Anterior cingulate cortex (tissue), 58 donors: ENCODE measurements at places on chromosomes 1 and 21.

GRCh38 chr1:37175666-37176215, 141.4 kb upstream of the GRIK3 start:
- no peak for DNase-seq

- DNase-seq = no peak
Observed at GRCh38 chr1:8537991-8538390, 220.1 kb downstream of the SLC45A1 start.

GRCh38 chr1:178599087-178599486, 86.2 kb downstream of the TEX35 start:
- no peak for DNase-seq

DNA sequence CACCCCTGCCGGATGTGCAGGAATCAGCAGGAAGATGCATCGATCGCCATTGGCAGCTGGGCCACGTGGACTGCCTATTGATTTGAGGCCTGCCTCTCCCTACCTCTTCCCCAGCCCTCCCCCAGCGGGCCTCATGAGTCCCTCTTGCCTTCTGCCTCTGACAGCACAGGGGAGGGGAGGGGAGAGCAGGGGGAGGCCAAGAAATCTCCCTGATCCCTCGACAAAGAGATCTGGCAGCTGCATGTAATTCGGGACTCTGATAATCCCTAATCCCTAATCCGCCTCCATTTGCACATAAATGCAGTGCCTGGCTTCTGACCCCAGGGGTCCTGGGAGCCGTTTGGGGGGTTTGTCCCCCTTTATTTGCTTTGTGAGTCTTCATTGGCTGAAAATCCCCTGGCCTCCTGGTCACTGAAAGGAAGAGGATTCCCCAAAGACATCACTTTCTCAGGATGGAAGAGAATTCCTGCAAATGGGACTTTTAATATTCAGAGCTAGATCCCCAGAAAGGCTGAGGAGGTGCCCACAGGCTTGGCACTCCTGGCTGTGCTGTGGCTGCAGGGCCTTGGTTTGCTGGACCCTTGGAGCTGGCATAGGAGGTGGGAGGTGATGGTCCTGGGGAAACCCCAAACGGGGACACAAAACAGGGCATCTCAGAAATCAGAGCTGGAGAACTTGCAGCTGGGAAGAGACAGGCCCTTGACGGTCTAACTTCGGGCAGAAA, 239.4 kb upstream of the POU3F1 start:
- DNase-seq = no peak

- DNase-seq = no peak
Observed at GRCh38 chr1:54857746-54858561, 29.0 kb downstream of the DHCR24 start.

DNA sequence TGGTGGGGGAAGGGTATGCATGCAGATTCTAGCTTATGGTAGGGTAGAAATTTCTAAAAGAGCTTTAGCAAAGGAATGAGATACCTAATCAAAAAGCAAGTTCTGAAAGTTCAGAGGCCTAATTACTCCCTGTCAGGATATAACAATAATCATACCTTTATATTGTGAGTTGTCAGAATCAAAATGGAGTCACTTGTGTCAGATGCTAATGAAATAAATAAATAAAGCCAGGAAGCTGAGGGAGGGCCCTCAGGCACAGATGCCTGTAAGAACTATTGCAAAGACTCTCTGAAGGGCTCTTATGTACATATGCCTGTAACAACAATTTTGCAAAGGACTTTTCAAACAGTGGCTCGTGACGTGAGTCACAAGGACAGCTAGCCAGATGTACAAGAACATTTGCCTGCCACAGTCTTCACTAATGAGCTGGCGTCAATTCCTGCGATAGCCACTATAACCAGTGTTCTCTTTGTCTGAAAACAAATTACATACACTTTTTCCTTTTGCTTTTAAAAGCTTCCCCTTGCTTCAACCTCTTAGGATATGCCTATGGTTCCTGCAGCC, 27.4 kb upstream of the DNASE2B start:
- DNase-seq = no peak

- no peak for DNase-seq
Observed at GRCh38 chr1:77459881-77460280, 178.1 kb downstream of the AK5 start.

DNA sequence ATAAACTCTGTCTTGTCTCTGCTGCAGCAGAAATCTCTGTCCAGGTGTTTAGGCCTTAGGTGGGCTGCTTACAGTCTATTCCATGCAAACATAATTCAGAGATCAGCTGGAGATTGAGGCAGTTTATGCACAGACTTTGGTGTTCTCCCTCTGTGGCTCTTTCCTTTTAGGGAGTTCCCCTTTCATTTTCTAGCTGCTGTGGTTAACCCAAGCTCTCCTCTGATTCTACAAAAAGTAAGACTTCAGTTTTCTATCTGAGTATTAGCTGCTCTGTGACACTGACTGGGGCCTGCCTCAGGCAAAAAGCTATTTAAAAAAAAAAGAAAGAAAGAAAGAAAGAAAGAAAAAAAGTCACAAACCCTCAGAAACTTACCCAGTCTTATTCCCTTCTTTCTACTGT, 211.1 kb downstream of the CAMTA1 start:
- DNase-seq = no peak

DNA sequence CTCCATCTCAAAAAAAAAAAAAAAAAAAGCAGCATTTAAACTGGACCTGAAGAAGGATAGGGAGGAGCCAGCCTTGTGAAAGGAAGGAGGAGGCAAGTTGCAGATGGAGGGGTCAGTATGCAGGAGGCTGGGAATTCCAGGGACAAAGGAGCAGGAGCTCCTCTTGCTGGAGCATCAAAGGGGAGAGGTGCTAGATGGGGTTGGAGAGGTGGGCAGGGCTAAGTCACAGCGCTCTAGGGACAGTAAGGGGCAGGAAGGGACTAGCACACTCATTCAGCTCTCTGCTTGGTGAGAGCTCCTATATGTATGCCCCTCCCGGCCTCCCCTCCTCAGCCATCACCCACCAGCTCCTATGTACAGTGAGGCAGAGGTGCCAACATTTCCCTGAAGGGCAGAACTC, 26.8 kb downstream of the MAP7D1 start:
- no peak for DNase-seq

- no peak for DNase-seq
Observed at GRCh38 chr1:19033515-19033839, 77.0 kb upstream of the IFFO2 start.

GRCh38 chr1:237507005-237507404, 383.7 kb downstream of the ZP4 start:
- DNase-seq = no peak

GRCh38 chr1:228262475-228262874, 54.6 kb downstream of the OBSCN start:
- no peak for DNase-seq

DNA sequence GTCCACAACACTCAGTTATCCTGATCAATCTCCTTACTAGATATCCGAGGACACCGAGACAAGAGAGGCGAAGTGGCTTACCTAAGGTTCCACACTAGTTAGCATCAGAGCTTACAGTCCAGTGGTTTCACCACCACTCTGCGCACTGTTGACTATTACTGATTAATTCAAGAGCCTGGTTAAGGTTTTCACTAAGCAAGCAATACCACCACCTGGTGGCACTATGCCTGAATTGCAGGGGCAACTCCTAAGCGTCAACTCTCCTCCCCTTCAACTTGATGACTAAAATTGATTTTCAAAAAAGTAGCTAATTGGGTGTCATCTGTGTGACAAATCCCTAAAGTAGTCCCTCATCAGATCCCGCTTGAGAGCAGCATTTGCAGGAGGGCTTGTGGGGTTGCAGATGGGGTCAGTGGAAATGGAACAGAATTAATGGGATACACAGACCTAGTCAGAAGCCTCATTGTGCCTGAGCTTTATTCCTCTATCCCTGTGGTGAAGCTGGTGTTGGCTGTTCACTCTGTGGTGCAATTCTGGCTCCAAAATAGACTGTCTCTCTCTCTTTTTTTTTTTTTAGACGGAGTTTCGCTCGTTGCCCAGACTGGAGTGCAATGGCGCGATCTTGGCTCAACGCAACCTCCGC, 9.1 kb downstream of the TTC22 start:
- DNase-seq = no peak

- DNase-seq = no peak
Observed at GRCh38 chr1:12173631-12174121, 6.9 kb downstream of the TNFRSF1B start.

DNA sequence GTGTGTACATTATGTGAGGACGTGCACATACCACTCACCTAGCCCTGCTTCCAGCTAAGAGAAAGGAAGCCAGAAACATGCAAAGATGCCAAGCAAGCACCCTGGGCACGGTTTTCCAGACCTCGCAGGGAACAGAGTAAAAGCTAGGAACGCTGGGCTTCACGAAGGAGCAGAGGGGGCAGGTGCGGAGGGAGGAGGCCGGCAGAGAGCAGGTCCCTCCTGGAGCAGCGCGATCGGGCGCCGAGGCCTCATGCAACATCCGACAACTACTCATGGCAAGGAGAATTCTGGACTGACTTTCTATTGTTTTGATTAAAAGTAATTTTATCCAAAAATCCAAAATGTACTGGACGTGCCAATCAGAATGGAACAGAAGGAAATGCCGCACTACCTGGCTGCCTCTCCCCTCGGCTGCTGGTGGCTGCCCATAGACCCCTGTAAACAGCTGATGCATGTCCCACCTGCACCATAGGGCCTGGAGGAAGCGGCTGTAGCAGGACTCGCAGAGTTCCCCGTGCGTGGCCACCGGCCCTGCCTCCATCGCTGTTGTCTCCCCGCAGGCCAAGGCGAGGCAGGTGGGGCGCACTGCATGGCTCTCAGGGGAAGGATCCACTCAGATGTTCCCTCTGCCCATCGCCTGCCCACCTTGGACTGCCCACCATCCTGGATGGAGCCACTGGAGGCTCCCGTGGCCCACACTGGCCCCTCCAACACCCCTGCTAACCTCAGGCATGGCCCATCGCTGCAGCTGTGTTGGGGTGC, 93.5 kb downstream of the WDR4 start:
- DNase-seq = no peak

- no peak for DNase-seq
Observed at GRCh38 chr21:18493422-18493821, 89.8 kb upstream of the TMPRSS15 start.

DNA sequence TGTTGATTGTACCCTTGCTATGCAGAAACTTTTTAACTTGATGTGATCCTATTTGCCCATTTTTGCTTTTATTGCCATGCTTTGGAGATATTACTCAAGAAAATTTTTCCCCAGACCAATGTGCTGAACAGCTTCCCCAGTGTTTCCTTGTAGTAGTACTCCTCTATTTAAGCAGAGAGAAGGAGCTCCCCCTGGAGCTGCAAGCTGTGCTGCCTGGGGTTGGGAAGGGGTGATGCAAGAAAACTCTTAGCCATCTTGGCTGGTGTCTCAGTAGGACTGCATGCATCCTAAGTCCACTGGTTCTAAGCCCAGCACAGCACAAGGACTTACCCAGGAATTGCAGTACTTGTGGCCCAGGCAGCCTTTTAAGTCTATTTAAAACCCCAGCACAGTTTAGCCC, 121.6 kb downstream of the NTMT2 start:
- no peak for DNase-seq

DNA sequence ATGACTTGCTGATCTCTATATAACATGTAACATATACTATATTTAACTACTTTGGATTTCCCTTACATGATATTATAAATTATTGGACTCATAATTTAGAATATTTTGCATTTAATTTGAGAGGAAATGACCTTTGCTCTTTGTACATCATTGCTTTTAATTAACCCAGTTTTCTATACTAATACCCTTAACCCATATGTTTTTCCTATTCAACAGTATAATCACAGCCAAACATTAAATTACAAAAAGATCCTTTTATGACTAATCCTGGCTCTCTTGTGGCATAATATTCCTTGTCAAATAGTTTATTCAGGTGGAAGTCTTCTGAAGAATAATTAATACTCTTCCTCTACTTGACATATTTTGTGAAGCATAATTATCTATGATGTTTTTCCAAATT, 56.0 kb upstream of the GPR52 start:
- no peak for DNase-seq

DNA sequence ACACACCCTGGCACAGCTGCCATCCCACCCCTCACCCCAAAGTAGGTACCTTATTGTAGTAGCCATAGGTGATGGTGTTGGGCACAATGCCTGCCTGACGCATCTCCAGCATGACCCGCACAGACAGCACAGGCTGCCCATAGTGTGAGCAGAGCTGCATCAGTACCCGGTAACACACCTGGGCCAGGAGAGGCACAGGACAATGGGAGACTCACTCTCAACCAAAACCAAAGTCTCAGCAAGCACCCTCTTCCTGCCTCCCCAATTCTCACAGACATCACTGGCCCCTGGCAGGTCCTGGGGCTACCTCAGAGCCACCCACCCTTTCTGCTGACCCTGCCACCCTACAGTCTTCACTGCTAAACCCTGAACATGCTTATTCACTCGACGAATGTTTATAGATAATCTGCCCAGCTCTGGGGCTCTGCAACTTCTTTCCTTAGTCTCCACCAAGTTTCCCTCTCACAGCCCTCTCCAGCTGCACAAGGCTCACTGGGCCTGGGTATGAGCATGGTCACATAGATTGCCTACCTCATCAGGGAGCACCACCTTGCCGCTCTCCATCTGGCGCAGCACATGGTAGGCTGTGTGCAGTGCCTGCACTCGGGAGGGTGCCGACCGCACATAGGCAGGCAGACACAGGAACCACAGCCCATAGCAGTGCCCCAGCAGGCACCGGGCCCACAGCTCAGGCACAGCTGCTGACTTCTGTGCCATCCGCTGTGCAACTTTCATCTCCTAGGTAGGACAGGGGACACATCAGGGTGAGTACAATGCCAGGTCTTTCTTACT, 10.3 kb downstream of the DENND4B start:
- DNase-seq = no peak

GRCh38 chr1:89552471-89553081, 27.9 kb downstream of the LRRC8B start:
- DNase-seq = no peak

DNA sequence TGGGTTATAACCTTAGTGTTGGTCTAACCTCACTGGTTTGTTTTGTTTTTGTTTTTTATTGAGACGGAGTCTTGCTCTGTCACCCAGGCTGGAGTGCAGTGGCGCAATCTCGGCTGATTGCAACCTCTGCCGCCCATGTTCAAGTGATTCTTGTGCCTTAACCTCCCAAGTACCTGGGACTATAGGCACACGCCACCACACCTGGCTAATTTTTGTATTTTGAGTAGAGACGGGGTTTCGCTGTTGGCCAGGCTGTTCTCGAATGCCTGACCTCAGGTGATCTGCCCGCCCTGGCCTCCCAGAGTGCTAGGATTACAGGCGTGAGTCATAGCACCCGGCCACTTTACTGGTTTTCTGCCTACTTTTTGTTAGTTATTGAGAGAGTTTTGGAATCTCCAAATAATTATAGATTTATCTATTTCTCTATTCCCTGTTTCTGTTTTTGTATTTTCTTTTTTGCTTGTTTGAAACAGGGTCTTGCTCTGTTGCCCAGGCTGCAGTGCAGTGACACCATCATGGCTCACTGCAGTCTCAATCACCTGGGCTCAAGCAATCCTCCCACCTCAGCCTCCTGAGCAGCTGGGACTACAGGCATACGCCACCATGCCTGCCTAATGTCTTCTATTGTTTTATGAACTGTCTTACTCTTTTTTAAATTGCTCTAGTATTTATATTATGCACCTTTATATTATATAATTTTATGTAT, 21.4 kb downstream of the SMG7 start:
- no peak for DNase-seq

DNA sequence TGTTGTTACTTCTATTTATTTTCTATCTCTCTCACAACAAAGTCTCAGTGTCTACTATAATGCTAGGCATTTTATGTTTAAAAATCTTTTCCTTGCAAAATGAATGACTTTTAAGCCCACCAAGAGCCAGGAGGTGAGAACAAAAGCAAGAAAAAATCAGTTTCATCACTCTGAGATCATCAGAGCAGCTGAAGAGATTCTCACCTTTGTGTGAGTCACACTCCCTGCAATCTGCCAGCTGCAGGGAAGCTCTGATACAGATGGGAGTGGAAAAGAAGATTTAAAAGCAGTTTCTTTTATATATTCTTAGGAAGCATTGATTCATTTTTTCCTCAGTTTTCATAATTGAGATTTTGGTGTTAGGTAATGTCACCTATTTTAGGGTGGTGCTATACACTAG, 107.6 kb downstream of the LHX9 start:
- DNase-seq = no peak
